ENCODE measurements at places on chromosomes 7 and 10.

DNA sequence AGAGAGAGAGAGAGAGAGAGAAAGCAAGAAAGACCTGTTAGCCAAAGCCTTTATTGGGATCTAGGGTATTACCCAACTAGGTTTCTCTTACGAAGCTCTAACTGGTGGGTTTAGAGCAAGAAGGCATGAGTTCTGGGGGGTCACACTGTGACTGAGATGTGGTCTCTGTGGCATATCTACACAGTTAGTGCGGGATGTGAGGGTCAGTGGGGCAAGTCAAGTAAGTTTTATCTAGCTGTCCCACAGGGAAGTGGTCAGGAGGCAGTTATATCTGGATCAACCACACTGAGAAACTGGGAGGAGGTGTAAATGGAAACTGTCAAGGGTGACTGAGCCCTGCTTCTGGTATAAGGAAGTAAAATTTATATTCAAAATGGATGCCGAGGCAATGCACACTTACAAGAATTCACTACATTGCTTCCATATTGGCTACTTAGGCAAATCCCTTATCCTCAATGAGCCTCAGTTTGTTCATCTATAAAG, 331.6 kb upstream of the HPS1 start:
- no peak for DNase-seq

DNA sequence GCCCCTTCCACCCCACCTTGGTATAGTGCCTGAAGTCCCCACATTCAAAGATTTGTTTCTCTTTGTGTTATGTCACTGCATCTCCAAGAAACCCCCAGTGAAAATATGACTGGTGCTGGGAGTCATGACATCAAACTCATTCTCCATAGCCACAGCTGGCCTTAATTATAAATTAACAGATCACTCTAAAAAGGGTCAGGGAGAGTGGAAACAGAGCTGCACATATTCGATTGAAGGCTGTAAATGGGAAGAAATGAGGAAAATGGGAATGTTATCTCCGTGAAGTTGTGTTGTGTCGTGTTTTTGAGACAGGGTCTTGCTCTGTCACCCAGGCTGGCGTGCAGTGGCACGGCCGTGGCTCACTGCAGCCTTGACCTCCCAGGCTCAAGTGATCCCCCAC, 24.2 kb upstream of the NUP42 start:
- DNase-seq, result no peak

- no peak for DNase-seq
These were observed 438.8 kb downstream of the HTR7 start for GRCh38 chr10:90418869-90419652.

DNA sequence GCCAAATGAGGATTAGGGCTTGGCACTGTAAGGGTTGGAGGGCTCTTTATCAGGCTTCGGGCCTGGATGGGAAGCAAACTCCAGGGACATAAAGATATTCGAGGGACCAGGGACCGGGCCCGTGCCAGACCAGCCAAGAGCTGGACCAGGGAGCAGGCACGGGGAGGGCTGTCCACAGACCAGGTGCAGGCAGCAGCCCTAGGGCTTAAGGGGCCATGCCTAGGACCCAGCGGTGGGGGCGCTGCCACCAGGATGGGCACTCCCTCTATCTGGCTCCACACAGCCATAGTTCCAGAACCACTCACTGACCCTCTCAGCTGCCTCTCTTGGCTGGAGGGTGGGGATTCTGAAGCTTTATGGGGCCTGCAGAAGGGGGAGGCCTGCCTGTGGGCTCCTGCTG, 32.9 kb downstream of the FAM241B start:
- no peak for DNase-seq

DNA sequence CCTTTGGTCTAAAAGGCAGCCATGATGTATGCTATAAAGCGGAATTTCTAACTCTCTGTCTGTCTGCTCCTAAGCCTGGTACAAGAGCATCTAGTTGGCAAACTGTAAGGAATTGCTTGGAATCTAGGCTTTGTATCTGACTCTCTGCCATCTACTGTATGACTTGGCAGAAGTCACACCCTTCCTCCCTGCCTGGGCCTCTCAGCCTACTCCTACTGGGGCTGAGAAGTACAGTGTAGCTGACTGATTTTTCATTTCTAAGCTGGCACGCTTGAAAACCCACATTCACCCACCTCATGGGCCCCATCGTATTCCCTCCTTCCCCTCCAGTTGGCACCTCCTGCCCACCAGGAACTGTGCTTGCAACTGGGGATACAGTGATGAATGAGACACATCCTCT, 435.2 kb downstream of the PLXNA4 start:
- no peak for DNase-seq
